ENCODE measurements at places on chromosomes 4 and X.

- DNase-seq: no peak
Measured at GRCh38 chr4:184420402-184420801, 53.9 kb downstream of the IRF2 start.

- peak; percentile 11 for DNase-seq
Measured at GRCh38 chrX:74613370-74614092, 893 bp downstream of the RLIM start.

DNA sequence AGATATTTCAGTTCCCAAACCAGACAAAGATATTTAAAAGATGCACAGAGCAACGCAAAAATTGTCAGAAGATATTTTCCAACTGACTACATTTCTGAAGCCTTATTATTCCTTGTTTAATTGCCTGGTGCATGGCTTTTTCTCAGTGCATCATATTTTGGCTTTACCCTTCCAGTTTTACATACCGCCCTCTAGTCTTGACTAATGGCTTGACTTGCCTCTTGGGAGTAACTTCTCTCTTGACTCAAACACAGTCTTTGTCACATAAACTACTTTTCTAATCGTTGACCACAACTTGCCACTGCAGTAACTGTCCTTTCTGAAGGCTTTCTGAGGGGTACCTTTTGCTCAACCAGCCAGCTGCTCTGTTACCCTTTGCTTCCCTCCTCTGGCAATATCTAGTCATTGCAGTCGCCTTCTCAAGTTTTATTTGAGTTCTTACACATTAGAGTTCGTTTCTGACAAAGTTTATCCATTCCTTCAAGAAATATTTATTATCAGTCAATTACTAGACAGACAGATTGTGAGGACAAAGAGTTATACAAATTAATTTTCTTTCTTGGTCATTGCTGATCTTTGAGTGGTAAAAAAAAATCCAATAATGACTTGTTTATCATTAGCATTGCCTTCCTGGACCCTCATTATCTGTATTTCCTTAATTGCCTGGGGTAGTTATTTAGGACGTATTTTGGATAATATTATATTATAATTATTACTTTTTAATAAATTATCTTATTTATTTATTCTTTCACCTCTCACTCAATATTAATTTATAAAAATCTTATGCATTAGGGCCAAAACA, 506.9 kb upstream of the PCDH10 start:
- DNase-seq: peak; percentile 21

DNA sequence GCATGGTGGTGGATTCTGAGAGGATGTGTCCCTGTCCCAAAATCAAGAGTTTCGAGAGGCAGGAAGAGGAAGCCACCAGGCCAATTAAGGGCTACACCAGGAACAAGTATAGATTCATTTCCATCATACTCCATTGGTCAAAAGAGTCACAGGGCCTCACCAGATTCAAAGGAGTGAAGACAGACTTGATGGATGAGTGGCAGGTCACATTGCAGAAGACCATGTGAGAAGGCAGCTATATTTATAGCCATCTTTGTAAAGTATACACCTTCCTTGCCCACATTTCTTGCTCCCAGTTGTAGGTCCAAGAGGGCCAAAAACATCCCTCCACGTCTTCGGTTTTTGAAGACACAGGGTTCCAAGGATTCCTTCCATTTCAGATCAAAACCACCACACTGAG, 406.0 kb downstream of the BCOR start:
- DNase-seq: no peak

- DNase-seq: peak; percentile 71
Measured at GRCh38 chr4:8403173-8403753, 37.3 kb downstream of the ACOX3 start.

DNA sequence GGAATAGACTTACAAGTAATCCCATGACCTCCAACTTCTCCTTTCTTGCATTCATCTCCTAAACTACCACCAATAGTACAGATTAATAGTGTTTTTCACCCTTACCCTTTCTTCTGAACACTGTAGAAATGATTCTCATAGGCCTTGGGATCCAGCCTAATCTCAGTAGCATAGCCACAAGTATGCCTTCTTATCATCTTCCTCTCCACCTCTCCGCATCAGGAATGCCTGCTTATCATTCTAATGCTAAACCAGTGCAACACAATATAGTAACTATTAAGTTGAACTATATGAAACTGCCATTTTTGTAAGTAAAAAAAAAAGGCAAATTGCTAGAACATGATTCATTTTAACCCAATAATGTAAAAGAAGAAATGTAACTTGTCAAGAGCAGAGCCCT, 79.5 kb upstream of the IL2 start:
- no peak for DNase-seq

DNA sequence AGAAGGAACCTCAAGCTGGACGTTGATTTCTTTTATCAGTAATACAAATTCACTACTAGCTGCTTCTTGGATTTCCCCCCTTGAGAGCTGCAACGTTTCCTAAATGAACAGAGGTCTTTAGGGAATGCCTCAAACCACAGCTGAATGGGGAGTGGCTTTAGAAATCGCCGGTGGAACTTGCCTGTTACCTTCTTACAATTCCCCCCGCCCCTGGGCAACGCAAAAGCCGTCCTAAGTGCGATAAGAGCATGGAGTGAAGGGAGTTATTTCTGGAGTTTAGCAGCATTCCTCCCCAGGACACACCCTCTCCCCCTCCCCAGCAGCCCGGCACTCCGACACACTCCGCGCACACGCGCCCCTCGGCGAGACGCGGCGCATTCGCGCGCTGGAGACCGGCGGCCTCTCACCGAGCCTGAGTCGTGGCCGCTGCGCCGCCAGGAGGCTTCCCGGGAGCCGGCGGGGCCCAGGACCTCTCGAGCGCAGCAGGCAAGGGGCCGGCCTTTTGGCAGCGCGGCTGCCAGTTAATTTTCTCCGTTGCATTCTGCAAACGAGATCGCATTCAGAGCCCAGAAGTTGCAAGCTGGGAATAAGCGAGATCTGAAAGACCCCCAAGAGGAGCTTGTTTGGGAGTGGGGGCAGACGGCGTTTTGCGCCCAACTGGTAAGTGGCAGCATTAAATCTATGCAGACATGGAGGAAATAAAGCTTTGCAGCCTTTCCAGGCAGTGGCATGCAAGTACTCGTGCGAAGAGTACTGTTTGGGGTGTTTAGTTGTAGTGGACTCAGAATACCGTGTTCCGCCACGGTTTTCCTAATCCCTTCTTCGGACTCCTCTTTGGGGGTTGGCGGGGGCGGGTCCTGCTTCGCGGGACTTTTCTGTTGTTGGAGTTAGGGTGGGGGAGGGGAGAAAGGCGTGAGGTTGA, 134.7 kb downstream of the PALLD start:
- DNase-seq: peak; percentile 49

DNA sequence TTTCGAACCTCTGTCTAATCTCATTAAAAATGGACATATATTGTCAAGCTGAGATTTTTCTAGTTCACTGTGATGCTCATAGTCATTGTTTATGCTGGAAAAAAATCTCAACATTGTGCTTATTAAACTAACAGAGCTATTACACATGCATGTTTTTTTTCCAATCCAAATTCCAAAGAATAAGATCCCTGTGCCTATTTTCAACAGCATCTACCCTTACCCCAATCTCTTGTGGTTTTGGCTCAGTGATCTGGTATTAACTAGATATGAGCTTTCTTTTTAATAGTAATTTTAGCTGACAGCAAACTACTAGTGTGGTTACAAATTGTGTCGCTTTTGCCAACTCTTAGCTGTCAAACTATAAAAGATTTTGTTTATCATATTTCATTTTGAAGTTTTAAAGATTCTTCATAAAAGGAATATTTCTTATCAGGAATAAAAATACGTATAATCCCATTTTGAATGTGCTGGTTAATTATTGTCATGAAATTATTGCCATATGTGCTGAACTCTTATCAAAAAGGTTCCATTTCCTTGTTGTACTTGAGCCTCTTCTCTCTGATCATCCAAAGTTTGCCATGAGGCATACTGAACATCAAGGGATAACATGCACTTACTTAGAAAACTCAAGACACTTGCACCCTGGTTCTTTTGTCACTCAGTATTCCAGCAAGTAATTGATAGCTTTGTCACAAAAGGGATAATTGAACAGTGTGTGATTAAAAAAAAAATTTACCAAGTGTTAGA, 241.2 kb downstream of the ARHGAP24 start:
- no peak for DNase-seq
